HFFc6 (cell line): ENCODE measurements at places on chromosomes 16 and 17. TPM values are rescaled to one million over a fixed set of nuclear protein-coding genes. Genes with fewer than 3 reads are reported as not detected.

The MFAP4 gene
- 21.2 to 53.8 TPM (median 35.6 TPM) in 3 replicates for total RNA-seq

GRCh38 chr17:68238164-68238870 is 9.5 kb upstream of the AMZ2 start:
- H3K27ac ChIP-seq = no peak overlapping the region
- peaks cover 13% of the 10 kb centered on the region for H3K4me1 ChIP-seq
- H3K27me3 ChIP-seq = peaks cover 1% of the 10 kb centered on the region; the same call in 1 of the 2 replicates
- no peaks in the 10 kb centered on the region for H3K36me3 ChIP-seq
- H3K4me3 ChIP-seq = no peak overlapping the region; the same call in 1 of the 2 replicates
- DNase-seq = no peak

- peaks cover 6% of the 10 kb centered on the region for H3K36me3 ChIP-seq
- peaks cover 10% of the 10 kb centered on the region; the same call in 1 of the 2 replicates for H3K4me1 ChIP-seq
- H3K27ac ChIP-seq = no peak overlapping the region; the same call in 1 of the 2 replicates
These were observed 7.1 kb downstream of the CTRB1 start for GRCh38 chr16:75225678-75226515.

DNA sequence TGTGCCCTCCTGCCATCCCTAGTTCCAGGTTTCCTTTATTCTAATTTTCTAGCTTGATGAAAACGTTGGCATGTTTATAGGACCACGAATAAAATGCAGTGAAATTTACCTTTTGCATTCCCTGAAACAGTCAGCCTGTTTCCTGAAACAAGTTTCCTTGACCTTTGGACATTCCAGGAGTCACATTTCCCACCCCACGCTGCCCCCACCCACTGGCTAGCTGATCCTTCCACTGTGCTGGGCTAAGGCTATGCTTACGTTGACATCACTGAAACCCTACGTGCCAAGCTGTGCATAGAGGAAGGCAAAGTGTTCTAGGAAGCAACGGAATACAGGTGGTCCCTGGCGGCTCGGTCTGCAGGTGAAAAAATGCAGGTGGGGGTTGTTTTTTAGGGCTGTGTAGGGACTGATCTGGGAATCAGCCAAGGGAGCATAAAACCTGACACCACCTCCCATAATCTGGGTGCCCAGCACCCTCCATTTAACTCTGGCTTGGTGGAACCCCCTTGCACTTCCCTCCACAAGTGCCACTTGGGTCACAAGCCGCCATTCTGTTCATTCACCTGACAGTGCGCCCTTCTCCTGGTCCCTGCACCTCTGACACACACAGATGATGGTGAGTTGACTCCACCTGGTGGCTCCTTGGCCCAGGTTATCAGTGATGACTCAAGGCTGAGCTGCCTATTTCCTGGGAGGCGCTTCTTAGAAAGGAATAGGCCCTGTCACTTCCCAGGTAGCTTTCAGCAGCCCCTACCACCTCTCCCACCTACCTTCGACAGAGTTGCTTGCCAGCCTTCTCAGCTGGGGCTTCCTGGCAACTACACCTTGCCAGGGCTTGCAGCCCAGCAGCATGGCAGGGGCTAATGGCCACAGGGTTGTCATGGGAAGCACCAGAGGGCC is 83.7 kb downstream of the N4BP1 start:
- H3K36me3 ChIP-seq = no peaks in the 10 kb centered on the region
- peaks cover 30% of the 10 kb centered on the region for H3K27me3 ChIP-seq
- no peaks in the 10 kb centered on the region for H3K4me1 ChIP-seq
- no peak overlapping the region for H3K4me3 ChIP-seq
- no peak for DNase-seq

GRCh38 chr16:89583197-89583894 is 7.8 kb downstream of the CPNE7 start:
- H3K4me1 ChIP-seq = no peaks in the 10 kb centered on the region
- no peak for DNase-seq
- H3K36me3 ChIP-seq = peaks cover 5% of the 10 kb centered on the region; the same call in 1 of the 2 replicates
- peaks cover 3% of the 10 kb centered on the region; the same call in 1 of the 2 replicates for H3K27me3 ChIP-seq
- no peak overlapping the region for H3K4me3 ChIP-seq

DNA sequence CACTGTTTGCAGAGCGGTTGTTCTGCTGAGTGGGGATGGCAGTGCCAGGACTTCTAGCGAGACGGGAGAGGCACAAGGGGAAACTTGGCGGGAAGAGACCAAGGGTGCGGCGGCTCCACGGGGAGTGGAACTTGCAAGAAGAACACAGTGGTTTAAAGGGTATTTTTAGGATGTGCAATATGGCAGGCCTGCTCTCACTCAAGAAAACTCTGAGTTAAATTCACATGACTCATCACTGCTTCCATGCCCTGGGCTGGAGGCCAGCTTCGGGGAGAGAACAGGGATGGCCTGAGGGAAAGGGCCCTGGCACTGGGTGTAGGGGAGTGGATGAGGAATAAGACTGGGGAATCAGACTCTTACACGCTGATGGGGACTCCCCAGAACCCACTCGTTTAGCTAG is 13.3 kb upstream of the CD300LD start:
- H3K27me3 ChIP-seq = peaks cover 1% of the 10 kb centered on the region; the same call in 1 of the 2 replicates
- no peak overlapping the region for H3K27ac ChIP-seq
- no peaks in the 10 kb centered on the region for H3K36me3 ChIP-seq
- H3K4me3 ChIP-seq = no peak overlapping the region
- peak; percentile 60 for DNase-seq

DNA sequence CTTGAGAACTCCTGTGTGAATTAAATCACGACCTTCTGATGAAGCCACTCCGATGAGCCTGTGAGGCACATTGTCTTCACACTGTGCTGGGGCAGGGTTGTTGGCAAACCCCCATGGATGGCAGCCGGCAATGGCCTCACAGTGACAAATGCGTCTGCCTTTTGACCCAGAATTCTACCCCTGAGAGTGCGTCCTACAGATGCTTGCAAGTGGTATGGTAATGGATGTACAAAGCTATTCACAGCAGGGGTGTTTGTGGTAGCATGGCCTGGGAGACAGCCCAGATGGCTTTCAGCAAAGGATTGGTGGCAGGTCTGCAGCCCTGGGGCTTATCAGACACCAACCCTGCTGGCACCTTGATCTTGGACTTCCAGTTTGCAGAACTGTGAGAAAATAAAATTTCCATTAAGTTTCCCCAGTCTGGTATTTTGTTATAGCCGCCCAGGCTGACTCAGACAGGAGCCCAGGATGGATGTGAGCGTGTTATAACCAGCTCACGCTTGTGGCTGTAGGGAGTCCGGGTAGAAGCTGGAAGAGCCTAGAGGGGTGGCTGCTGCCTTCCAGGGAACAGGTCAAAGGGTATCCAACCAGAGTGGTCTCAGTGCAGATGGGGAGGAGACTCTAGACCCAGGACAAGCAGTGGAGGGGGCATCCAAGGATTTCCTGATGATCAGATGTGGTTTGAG is 10.1 kb downstream of the AFMID start:
- peaks cover 5% of the 10 kb centered on the region for H3K4me1 ChIP-seq
- 0 out of 2 replicates have a peak, but pooled peaks cover 2% of the 10 kb centered on the region for H3K27me3 ChIP-seq
- DNase-seq = no peak
- no peak overlapping the region for H3K4me3 ChIP-seq
- H3K27ac ChIP-seq = no peak overlapping the region

DNA sequence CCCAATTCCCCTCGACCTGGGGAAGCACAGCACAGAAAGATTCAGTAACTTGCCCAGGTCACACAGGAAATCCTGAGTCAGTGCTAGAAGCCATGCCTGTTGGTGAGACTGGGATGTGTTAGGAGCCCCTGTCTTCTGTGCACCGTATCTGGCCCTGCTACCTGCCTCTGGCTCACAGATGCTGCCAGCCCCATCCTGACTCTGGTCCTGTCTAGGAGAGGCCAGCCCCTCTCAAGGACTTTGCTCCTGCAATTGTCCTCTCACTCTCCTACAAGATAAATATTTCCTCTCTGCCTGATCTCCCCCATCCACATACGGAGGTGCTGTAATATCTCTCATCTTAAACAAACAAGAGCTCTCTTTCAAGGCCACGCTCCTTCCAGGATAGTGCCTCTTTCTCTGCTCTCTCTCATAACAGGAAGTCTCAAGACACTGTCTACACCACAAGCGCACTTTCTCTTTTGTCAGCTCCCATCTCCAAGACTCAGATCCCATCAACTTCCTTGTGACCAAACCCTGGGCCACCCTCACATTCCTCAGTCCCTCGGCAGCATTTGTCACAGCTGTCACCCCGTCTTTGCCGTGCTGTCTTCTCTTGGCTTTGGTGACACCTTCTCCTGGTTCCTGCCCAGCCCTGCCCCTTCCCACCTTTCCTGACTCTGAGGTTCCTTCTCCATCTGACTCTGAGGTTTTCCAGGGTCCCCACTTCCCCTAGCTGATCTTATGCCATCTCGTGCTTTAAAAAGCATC is 1.9 kb downstream of the SLC13A2 start:
- H3K4me1 ChIP-seq = no peaks in the 10 kb centered on the region
- DNase-seq = no peak
- H3K36me3 ChIP-seq = no peaks in the 10 kb centered on the region
- H3K4me3 ChIP-seq = no peak overlapping the region
- peaks cover 62% of the 10 kb centered on the region for H3K27me3 ChIP-seq

- peaks cover 2% of the 10 kb centered on the region; the same call in 1 of the 2 replicates for H3K27me3 ChIP-seq
- H3K27ac ChIP-seq = no peak overlapping the region
- H3K4me1 ChIP-seq = peaks cover 20% of the 10 kb centered on the region
- H3K4me3 ChIP-seq = no peak overlapping the region
- no peaks in the 10 kb centered on the region for H3K36me3 ChIP-seq
These were observed 183.8 kb upstream of the COX10 start for GRCh38 chr17:13885550-13885949.
